ENCODE measurements at places on chromosomes 1 and 21. TPM values are rescaled to one million over a fixed set of nuclear protein-coding genes. Genes with fewer than 3 reads are reported as not detected.

FAM72C gene
- total RNA-seq: 6.1 TPM

OR2L8 gene
- not detected for total RNA-seq

ADORA3 gene
- total RNA-seq: not detected

CD5L gene
- not detected for total RNA-seq

S100A11 gene
- total RNA-seq: 1,755 TPM

SLC30A10 gene
- total RNA-seq: 0.08 TPM

KIF21B gene
- 3.4 TPM for total RNA-seq

HCN3 gene
- 5.4 TPM for total RNA-seq

TNFRSF25 gene
- 3.5 TPM for total RNA-seq

TEDDM1 gene
- not detected for total RNA-seq

NPPA gene
- total RNA-seq: not detected

GJB4 gene
- total RNA-seq: 0.03 TPM

FCRL5 gene
- total RNA-seq: not detected

RIPK4 gene
- total RNA-seq: 13.3 TPM

C8B gene
- total RNA-seq: not detected

HEYL gene
- 3.5 TPM for total RNA-seq

ILDR2 gene
- 0.08 TPM for total RNA-seq

KCNA3 gene
- not detected for total RNA-seq

CDC7 gene
- 6.7 TPM for total RNA-seq

SYNC gene
- total RNA-seq: 10.8 TPM

RHCE gene
- 0.19 TPM for total RNA-seq

CGN gene
- 1.3 TPM for total RNA-seq

TDRD10 gene
- not detected for total RNA-seq

Data from A549 treated with DMSO at 1 μM for 4 hours (cell line).